ENCODE measurements at places on chromosomes 1 and 21. TPM values are rescaled to one million over a fixed set of nuclear protein-coding genes. Genes with fewer than 3 reads are reported as not detected.

DNA sequence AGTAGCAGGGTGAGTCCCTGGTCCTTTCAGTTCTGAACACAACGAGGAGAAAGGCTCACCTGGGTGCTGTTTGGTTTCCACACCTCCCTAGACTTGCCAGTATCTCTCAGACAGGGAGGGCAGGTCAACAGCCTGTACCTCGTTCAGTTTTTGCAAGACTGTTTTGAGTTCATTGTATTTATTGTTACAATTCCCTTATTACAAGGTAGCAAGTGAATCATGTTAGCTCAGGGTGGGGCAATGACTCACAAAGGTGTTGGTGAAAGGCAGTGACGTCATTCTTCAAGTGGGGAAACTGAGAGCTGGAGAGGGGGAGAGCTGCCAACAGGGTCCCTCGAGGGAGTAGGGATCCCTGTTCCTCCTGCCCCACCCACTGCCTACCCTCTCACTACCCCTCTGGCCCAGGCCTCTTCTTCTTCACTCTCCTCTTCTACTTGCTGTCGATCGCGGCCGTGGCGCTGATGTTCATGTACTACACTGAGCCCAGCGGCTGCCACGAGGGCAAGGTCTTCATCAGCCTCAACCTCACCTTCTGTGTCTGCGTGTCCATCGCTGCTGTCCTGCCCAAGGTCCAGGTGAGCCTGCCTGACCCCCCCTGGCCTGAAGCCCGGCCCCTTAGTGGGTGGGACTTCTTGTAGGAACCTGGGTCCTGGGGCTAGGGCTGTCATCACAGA lies 13.4 kb downstream of the SERINC2 start:
- DNase-seq, result no peak

GRCh38 chr1:25765923-25766589 lies 33.9 kb upstream of the SELENON start:
- DNase-seq, result no peak

GRCh38 chr1:21937372-21938121 lies 437 bp upstream of the HSPG2 start:
- DNase-seq, result peak; percentile 54

DNA sequence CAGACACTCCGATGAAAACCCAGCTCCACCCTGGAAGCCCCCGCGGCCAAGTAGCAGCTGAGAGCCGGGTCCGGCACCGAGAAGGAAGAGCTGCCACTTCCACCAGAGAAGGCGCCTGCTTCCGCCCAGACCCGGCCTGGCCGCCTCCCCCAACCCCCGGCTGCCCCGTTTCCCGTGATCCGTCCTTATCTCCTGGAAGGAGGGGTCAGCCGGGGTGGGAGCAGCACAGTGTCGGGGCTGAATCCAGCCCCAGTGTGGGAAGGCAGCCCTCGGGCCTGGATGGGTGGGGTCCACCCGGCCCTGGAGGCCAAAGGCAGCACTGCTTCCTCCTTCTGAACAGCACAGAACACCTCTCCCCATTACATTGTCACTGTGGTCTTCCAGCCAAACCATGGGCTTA lies 69.4 kb downstream of the MEGF6 start:
- DNase-seq, result no peak

DNA sequence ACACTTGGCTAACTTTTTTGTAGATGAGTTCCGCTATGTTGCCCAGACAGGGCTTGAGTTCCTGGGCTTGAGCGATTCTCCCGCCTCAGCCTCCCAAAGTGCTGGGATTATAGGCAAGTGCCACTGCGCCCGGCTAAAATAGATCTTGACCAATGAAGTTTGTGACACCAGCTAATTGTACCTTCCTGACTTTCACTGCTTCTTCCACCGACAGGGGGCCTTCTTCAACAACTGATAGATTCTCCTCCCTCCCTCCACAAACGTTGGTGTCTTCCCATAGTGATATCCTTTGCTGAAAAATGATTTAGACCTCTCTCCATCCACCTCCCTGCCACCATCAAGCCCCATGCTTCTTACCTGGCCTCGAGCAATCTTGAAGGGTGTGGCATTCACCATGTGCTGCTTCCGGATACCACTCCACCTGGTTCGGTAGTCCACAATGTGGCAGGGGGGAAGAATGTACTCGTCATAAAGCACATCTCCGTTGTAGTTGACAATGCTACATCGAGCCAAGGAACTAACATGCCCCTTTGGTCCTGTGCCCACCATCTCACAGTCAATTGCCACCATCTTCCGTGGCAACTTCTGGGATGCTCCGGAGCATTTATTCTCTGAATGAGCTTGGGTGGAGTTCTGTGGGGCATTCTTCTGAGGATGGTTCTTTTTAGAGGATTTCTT lies 1.6 kb upstream of the METTL25B start:
- DNase-seq, result peak; percentile 41

- peak; percentile 70 for DNase-seq
These were observed 183.8 kb downstream of the DHRS3 start for GRCh38 chr1:12434174-12434573.

GRCh38 chr21:46317710-46318463 lies 5.8 kb downstream of the C21orf58 start:
- DNase-seq, result no peak

GRCh38 chr1:99811075-99811474 lies 39.1 kb upstream of the AGL start:
- DNase-seq, result no peak

- DNase-seq, result no peak
These were observed 306.5 kb downstream of the AJAP1 start for GRCh38 chr1:4960782-4961475.

GRCh38 chr1:202010180-202011015 lies at the start of gene ELF3:
ELF3 (plus strand) TSS chr1:202010587; CDS start chr1:202011137, 550 bp downstream.
- DNase-seq, result no peak

GRCh38 chr1:36384542-36385409 lies 948 bp downstream of the STK40 start:
- DNase-seq, result peak; percentile 27

GRCh38 chr1:106222403-106222802 lies 834.1 kb upstream of the PRMT6 start:
- DNase-seq, result no peak

DNA sequence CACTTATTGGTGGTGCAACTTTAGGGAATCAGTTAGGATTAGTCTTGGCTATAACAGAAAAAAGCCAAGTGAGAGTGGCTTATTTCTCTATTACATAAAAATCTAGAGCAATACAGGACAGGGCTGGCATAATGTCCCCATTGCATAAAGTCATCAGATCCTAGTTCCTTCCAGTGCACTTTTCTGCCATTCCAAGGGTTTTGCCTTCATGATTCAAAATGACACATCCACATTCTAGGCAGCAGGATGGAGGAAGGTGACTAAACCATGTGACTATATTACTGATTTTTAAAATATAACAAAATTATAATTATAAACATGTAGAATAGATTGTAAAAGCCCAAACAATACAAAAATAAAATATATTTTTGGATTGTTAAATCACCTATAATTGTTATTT lies 18.8 kb downstream of the JUN start:
- no peak for DNase-seq

GRCh38 chr21:34994766-34995631 lies 54.1 kb downstream of the RUNX1 start:
- no peak for DNase-seq

DNA sequence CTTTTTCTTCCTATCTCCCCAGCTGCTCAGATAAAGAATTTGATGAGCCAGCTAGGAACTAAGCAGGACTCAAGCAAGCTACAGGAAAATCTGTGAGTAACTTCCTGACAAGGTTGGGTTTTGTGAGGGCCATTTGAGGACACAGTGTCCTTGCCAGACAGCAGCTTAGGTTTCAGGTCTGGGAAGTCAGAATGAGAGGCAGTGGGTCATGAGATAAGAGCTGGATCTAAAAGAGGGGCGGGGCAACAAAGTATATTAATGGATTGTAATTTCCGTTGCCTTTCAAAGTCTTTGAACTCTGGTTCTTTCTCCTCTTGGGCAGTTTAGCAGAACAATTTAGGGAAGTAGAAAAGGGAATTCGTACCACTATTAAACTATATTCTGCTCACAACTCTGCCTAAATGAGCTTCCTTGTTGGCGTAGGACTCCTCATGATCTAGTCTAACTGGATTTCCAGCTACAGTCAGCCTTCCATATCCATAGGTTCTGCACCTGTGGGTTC lies 16.6 kb downstream of the STX12 start:
- DNase-seq, result no peak

DNA sequence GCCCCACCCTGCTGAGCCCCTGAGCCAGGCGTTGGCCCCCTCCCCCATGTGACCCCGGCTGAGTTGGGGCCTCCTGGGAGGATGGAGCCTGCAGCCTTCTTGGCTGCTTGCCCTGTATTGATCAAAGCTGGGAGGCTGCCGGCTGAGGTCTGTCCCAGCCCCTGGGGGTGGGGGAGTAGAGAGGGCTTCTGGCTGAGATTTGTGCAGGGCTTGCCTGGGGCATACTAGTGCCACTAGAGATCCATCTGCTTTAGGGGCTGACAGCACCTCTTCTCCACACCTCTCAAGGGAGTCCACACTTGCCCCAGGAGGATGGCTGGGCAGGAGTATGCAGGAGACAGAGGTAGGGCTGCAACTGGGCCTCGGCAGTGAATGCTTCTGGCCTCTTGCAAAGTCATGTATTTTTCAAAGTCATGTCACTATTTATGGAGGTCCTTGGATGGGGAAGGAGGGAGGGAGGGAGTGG lies 53.6 kb upstream of the SSBP3 start:
- no peak for DNase-seq

DNA sequence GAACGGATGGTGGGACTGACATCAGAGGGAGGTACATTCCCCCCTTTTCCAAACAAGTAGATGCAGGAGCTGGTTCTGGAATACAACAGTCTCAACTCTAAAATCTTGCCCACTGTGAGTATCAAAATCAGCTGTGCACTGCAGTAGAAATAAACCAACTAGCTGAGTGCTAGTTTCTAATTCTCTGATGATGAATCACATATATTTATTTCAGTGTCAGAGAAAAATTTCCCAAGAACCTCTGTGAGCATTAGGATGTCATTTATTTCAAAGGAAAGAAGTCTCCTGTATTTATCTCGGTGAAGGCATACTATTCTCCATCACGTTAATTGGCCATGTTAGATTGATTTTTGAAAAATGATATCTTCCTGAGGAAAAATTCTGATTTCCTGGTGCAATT lies 67.1 kb downstream of the LHX9 start:
- no peak for DNase-seq

GRCh38 chr21:43884012-43884860 lies 19.2 kb downstream of the AGPAT3 start:
- DNase-seq, result no peak

DNA sequence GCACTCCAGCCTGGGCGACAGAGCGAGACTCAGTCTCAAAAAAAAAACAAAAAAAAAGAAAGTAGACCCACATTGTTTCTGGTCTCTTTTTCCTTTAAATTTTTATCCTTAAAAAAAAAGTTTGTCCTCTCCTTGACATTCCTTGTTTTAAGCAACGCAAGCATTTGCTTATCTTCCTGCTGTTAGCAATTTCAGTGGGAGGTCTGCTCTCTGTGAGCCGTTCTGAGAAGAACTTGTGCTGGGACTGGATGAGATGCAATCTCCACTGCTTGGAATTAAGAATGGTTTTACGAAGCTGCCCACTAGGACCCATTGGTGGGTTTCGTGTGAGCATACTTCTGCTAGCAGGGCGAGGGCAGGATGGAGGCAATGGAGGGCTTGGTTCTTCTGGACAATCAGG lies 225.1 kb upstream of the TMEM51 start:
- DNase-seq, result no peak

DNA sequence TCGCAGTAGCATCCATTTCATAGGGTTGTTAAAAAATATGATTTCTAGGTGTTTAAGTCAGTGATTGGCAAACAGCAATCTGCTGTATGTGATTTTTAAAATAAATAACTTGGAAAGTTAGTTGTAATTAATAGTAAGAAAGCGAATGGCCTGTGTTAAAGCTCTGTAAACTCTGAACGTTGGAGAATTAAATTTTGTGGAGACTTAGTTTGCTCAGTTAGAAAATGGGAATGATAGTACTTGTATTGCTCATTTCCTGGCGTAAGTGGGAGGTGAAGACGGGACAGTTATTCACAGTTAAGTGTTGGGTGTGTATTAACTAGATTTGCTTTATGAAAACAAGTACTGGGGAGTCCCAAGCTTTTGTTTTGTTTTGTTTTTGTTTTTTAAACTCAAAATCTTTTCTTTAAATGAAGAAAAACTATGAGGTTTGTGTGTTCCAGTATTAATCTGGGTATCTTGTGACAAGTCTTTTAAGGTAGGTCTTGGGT lies 995 bp downstream of the CACYBP start:
- no peak for DNase-seq

DNA sequence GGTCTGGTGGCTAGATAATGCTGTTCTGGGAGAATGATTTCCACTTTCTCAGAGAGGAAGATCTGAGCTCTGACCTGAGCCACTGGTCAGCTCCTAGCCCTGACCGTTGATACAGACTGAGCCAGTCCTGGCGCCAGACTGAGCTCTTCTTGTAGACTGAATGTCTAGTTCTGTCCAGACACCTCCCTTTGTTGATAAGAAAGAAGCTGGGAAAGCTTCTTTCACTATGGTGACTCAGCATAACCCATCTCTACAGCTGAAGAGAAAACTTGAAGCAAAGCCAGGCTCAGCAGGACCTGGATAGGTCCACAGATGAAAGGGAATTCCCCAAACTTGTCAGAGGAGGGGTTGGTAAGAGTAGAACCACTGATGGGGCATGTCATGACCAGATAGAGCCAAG lies 9.9 kb upstream of the TRABD2B start:
- DNase-seq, result no peak

DNA sequence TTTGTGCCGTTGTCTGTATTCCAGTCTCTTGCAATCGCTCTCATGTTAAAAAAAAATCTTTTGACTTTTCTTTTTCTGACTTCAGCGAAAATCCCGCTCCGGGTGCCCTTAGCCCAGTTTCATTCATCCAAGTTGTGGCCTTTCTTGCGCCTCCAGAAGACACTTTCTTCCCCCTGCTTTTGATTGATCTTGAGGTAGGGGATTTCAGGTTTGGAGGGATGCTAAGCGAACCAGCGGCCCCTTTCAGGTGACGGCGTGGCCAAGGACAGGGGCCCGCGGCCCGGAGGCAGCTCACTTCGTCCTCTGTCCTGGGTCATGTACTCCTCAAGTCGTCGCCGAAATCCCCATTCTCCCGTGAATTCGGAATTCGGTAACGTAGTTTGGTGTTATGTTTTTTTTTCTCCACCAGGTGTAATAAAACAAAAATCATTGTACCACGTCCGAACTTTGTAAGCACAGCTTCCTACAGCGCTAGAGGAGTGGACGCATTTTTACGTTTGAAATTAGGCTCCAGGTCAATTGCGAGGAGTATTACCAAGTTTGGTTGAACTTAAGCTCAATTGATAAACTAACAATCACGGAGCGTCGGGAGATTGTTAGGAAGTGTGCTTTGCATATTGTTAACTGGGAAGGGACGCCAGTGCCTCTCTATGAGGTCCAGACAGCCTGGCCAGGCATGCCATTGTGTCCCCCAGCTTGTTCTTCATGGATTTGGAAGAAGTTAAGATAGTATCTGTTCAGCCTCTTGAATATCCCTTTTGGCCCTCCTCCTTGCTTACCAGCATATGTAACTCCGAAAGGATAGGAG lies 1.1 kb downstream of the MRPS6 start:
- no peak for DNase-seq

GRCh38 chr1:116770625-116771024 lies 16.4 kb downstream of the CD2 start:
- DNase-seq, result no peak

Gene LPAR3
- 0.47 TPM for total RNA-seq

Gene TTLL7
- total RNA-seq, result 0.29 TPM

Gene STUM
- not detected for total RNA-seq

Gene CLDN19
- total RNA-seq, result not detected

Gene PPFIA4
- total RNA-seq, result 14.9 TPM

Gene IFT25
- 50.2 TPM for total RNA-seq

Gene CAMK2N1
- total RNA-seq, result 1.9 TPM

Gene VSIG8
- not detected for total RNA-seq

Gene TRIM45
- 1.1 TPM for total RNA-seq

Gene GORAB
- 12.2 TPM for total RNA-seq

Gene SMIM11
- total RNA-seq, result 7.1 TPM

Gene SELE
- not detected for total RNA-seq

Gene ERICH3
- not detected for total RNA-seq
